ENCODE measurements at places on chromosomes 16 and 17.

GRCh38 chr17:3660311-3660891, 8.0 kb downstream of the TAX1BP3 start:
- DNase-seq, result no peak

DNA sequence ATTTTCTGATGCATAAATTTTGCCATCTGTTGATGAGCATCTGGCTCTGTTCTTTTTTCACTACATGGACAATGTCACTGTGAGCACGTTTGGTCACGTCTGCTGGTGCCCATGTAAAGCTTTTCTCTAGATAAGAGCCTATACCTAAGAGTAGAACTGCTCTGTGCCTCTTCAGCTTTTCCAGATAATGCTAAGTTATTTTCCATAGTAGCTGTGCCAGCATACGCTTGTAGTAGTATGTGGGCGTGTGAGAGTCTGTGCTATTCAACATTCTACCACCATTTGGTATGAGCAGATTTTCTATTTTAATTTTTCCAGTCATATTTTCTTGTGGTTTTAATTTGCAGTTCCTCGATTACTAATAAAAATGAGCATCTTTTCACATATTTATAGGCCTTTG, 33.2 kb downstream of the VPS35L start:
- DNase-seq, result no peak

- no peak for DNase-seq
Measured at GRCh38 chr17:73232587-73233373, 28.9 kb downstream of the CPSF4L start.

DNA sequence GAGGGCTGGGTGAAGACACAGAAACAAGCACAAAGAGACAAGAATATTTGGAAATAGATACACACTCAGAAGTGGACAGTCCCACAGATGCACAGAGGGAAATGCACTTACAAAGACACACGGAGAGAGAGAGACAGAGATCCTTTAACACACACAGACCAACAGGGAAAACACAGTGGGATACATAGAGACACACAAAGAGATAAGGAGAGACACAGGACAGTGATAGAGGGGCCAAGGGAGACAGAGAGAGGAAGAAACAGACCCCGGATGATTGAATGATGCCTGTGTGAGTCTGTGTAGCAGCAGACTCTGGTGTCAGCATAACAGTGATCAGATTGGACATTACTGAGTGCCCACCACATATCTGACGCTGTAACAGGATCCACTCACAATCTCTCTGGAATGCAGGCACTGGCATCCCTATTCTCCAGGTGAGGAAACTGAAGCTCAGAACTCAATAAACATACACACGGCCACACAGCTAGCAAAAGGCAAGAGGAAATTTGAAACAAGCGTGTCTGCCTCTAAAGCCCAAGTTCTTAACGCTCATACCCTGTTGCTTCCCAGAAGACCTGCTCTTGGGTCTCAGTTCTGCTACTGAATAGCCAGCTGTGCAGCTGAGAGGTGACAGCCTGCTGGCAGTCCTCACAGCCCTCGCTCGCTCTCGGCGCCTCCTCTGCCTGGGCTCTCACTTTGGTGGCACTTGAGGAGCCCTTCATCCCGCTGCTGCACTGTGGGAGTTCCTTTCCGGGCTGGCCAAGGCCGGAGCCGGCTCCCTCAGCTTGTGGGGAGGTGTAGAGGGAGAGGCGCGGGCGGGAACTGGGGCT, 186.3 kb upstream of the NLRP1 start:
- no peak for DNase-seq

DNA sequence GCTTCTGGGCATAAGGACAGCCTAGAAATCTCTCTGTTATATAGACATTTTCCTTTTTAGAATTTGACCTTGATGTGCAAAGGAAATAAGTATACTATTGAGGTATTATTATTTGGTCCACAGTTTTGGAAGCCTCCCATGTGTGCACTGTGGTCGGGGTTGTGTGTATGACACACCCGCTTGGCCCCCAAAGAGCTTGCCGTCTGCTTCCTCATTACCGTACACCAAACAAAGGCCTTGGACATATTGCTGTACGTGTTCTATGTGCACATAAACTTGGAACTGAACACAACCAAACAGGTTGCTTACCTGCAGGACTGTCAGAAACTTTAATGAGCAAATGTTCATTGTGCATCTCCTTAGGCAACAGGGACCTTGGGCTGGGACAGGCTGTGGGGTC, 38.2 kb downstream of the METRNL start:
- DNase-seq, result no peak
